ENCODE measurements at places on chromosomes 11 and 22.

GRCh38 chr11:69156673-69157155 lies 979 bp downstream of the SMIM38 start:
- DNase-seq, result no peak

- DNase-seq, result no peak
These were observed 2.2 kb downstream of the MRPL23 start for GRCh38 chr11:1949302-1949701.

DNA sequence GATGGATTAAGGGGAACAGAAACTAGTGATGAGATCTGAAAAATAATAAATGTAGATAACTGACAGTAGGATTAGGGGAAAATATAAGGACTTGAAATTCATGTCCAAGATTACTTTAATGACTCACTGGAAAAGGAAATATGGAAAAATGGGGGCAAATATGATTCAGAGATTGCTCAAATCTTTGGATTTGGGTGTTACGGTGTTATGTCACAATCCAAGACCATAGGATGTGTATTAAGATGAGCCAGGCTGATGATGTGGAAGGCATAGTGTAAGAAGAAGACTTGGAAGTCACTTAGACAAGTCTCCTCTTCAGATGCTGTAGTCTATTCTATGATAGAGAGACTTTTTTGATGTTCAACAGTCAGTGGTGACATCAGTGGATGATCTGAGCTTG lies 323.7 kb downstream of the LUZP2 start:
- DNase-seq, result no peak

- DNase-seq, result no peak
These were observed at the start of gene UPB1 for GRCh38 chr22:24494528-24495364. UPB1 (plus strand) TSS chr22:24495332; CDS start chr22:24495404, 72 bp downstream.

DNA sequence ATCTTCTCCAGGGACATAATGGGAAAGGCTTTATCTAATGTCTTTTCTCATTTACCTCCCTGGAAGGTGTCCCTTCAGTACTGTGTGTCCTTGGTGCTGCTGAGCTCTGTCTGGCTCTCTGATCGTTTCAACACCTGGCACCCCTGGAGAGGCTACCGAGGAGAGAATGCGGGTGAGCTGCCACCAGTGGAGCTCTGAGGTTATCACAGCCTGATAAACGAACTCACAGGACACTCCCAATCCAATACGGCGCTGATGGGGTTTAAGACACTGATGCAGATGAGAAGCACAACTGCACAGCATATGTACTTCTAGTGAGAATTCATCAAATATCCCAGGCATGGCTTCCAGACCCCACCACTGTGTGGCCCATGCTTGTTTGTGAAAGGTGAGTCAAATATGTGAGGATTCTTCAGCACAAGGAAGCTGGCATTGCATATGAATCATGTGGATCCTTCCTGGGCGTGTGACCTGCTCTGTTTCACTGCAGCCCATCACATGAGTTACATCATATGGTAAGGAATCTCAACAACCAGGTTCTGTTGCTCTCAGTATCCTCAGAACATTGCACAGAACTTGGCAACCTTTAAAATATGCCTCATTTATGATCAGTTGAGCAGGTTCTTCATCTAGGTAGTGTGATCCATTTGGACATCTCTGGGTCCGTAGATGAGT lies 34.8 kb upstream of the VWA5A start:
- no peak for DNase-seq
